EL (cell line): ENCODE measurements at places on chromosomes 11 and 22.

DNA sequence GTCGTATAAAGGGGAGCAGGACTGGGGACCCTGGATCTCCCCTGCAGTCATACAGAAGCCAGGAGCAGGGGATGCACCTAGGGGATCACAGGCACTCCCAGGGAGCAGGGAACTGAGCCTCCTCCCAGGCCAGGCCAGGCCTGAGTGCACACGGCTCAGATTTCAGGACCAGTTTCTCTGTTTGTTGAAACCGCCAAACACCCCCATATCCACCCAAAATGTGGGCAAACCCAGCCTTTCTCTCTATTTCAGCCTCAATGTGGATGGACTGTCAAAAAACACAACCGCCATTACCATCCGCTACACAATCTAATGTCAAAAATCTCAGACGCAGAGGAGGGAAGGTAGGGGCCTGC, 17.5 kb downstream of the MN1 start:
- no peak for DNase-seq

GRCh38 chr22:37894939-37895670, 11.0 kb upstream of the MICALL1 start:
- no peak for DNase-seq

DNA sequence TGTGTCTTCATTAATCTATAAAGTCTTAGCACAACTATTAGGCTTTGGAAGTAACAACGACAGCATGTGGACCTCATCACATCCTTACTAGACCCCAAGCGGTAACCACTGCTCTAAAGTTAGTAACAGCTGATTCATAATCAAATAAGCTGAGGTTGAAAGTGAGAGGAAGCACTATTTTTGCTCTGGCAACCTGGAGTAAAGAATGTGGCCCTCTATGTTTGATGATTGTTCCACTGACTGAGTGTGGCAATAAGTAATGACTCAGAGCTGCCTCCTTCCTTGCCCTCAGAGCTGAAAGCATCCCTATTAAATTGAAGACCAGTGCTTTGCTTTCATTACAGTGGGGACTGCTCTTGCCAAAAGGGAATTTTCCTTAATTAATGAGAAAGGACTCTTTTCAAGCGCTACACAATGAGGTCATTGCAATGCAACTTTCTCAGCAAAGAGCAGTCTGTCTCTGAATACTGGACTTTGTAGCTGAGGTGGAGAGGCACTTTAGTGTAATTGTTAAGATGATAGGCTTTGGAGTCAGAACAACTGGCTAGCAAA, 906.1 kb upstream of the RAG2 start:
- DNase-seq = peak; percentile 95

DNA sequence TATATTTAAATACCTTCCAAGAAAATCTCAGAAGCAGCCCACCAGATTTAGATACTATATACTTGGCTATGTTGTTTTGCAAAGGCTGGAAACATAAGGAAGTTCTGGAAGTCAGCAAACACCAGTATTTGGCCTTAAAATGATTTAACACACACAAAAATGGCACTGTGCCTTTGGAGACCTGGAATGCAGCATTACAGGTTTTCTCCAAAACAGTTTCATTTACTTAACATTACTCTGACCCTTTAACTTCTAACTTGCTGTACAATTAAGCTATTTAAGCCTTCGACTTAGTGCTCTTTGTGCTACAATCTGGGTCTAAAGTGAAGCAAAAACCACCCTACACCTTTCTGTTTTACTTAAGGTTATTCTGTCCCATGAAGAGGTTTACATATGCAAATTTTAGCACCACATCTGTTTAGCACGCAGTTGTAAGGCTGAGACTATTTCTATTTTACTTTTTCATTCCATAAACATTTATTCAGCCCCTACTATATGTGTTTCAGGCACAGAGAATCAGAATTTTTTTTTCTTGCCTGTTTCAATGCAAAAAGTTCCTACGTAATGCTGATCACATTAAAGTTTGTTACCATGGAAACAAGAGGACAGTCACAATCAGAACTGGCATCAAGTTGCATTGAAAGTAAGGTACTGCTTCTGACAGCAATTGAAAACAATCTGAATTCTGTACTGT, 70.3 kb downstream of the MAML2 start:
- DNase-seq = no peak
